ENCODE measurements at places on chromosomes 7 and 10.

- DNase-seq: peak; percentile 93
These were observed 35.0 kb upstream of the SRI start for GRCh38 chr7:88254721-88255424.

- DNase-seq: peak; percentile 44
These were observed 32.8 kb upstream of the STRIP2 start for GRCh38 chr7:129401228-129401966.

- DNase-seq: no peak
These were observed 443.9 kb downstream of the DNAJB6 start for GRCh38 chr7:157780721-157781120.

DNA sequence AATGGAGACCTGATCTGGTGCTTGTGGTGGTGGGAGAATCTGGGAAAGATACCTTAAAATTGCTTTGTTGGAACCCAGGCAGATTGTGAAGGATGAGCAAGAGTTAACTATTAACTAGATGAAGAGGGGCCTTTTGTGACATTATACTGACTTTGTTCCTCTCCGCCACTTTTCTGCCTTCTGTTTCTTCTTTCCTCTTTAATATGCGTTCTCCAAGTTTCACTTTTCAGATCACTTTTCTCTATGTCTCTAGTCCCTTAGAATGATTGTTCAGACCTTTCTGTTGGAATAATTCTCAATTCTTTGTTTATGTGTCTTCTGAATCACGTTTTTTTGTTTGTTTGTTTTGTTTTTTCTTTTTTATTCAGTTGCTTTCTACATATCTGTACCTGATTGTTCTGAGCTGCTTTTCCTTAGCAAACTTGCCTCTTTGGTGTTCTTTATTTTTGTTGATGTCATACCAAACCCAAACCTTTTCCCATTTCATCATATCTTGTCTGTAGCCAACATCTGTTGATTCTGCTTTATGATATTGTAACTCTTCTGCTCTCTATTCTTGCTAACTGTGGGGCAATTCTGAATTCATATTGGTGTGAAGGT, 2.8 kb downstream of the BMPR1A start:
- DNase-seq: peak; percentile 13

DNA sequence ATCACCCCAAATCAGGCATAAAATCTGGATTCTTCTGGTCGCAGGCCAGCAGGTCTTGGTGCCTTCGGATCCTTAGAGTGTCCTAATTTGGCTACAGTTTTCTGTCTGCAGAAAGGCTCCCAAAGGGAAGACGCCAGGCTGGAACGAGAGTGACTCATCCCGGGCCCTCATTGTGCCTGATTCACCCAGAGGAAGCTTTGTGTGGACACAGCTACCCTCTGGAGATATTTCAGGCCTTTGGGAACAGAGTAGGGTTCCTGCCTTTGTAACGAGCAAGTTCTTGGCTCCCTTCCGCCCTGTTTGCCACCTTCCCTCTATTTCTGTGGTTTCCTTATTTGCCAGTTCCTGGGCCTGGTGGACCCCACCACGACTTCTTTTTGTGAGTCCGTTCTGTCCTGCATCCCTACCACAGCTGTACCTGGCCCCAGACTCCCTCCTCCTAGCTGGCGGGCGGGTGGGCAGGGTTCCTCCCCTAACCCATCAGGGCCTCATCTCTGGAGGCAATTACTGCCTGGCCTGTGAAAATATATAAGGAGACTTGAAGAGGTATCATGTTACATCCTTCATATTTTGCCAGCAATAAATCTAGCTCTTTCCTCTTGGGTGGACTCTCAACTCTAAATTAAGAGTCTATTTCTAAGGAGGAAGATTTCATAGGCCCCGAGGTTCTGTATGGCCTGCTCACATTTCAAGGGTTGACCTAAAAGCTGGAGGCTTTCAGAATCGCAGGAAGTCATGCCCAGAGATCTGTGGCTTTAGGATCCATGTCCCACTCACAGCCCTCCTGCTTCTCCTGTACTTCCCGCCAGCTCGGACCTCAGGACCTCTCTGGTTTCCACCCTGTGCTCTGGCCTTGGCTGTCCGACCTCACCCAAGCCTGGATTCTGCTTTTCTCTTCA, 219.2 kb upstream of the ZNF32 start:
- no peak for DNase-seq

DNA sequence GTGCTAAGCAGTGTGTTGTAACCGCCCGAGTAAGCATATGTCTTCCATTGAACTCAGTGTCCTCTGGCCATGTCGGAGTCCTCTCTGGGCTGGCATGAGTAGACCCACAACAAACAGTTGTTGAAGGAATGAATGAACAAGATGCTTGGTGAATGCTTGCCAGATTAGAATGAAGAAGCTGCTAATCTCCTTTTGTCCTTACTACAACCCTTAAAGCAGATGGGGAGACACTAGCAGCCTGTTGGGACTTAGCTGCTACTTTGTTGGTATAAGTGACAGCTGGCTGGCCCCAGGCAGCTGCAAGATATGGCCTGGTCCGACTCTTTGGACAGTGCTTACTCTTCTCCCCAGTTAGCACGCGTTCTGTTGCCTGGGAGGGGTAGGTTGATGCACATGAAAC, 370.1 kb downstream of the RPS24 start:
- no peak for DNase-seq

DNA sequence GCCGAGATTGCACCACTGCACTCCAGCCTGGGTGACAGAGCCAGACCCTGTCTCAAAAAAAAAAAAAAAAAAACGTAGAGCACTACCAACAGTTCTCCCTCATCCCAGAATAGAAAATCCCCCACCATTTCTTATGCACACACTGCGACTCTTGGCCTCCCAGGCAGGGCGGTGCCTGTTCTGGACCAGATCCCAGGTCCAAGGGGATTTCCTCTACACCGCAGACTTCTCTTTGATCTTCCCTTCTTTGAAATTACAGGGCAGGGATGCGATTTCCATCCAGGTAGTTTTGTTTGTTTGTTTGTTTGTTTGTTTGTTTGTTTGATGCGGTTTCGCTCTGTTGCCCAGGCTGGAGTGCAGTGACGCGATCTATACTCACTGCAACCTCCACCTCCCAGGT, 91.8 kb downstream of the SEPTIN14 start:
- no peak for DNase-seq

DNA sequence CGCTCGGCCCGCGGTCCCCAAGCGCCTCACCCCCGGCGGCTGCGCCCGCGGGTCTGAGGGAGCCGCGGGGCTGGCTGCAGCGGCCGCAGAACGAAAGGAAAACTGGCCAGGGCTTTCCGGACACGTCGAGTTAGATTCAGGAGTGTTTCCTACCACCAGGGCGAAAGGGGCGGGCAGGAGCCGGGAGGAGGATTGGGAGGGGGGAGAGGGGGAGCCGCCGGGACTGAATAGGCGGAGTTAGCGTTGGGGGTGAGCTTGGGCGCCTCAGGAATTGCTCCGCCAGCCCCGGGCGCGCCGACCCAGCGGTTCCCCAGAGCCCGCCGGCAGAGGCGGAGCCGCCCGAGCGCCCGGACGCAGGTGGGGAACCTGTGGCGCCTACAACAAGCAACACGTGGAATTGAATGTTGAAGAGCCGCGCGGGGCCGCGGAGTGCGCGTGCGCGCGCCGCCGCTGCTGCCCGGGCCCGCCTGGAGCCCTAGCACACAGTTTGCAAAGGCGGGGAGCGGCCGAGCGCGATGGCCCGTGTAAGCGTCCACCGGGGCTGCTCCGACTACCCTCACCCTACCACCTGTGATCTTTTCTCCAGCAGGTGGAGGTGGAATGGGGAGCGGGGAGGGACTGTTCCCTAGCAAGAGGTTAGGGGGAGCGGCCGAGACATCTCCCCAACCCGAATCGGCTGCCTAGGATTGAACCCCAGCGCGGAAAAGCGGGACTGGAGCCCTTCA, at the start of gene CADPS2:
CADPS2 (minus strand) TSS at position 104 of the 725 bp plus-strand sequence. CDS start 123 bp downstream, outside the sequence.
- DNase-seq: peak; percentile 87

- peak; percentile 84 for DNase-seq
These were observed 160.3 kb upstream of the KLF14 start for GRCh38 chr7:130894146-130894908.

DNA sequence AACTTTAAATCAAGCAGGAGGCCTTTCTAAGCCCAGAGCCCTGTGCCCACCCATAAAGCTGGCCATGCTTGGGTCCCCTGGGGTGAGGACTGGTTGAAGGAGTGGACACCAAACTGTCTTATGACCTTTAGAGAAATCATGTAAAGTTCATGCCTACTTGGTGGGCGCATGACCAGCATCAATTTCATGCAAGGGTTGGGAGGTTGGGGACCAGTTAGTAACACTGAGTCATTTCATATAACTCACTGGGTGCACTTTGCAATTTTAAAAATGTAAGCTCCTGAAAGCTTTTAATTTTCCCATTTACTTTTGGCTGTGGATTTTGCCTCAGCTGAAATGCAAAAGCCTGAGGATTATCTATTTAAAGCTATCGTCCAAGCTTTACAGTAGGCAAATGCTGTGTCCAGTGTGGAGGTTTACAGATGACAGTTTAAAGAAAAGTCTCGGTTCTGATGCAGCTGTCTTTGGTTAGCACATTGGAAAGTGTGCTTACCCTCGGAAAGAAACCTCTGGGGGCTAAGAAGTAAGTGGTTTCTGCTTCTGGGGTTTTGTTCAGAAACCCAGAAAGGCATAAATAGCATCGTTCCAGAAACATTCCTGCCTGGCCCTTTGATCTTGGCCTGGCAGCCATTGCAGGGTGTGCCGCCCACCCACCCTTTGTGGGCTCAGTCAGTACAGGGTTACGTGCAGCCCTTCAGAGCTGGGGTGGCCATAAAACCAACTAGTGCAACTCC, 48.8 kb upstream of the CHST15 start:
- DNase-seq: no peak

DNA sequence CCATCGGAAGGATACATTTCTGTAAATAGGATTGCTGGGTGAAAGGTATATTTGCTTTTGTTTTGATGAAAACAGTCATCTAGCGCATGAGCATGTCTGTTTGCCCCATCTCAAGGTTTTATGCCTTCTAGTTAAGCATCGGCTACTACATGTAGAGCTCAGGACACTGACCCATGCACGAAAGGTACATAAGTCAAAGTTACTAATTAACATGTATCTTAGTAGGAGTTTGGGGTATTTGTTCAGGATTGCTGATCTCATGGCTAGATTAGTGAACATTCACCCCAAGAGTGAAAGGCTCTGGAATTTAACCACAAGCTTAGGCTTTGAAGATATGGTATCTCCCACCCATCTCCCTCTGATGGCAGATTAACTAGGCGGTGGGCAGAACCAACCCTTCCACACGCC, 91.5 kb downstream of the RBM20 start:
- DNase-seq: peak; percentile 69

DNA sequence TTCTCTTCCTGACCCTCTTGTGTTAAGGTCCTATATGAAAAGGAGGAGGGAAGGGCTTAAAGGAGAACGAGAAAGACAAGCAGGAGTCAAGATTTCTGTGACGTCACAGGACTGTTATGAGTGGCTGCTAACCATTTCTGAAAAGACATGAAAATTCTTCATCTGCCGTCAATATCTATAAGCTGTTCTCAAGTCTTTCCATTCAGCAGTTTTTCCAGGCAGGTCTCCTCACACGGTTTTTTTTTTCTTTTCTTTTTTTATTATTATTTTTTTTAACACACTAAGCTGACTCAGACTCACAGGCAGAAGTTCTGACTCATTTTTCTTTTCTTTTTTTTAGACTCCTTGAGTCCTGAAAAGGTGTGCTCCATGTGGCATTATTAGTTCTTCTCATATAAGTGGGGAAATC, 72.0 kb downstream of the DGKI start:
- DNase-seq: peak; percentile 45

DNA sequence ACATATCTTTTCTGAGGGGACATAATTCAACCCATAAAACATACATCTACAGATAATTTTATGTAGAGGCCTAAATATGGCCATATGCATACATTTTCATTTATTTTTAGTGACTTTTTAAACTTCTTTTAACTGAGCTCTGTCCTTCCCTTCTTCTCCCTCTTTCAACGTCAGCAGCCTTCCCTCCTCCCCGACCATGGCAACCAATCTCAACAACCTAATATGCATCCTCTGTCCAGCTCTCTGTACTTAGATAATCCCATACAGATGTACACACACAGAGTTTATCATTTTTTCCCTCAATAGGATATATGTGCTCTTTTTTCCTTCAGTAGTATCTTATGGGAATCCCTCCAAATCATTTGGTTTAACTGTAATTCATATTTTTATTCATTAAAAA, 94.3 kb downstream of the CCDC71L start:
- no peak for DNase-seq

DNA sequence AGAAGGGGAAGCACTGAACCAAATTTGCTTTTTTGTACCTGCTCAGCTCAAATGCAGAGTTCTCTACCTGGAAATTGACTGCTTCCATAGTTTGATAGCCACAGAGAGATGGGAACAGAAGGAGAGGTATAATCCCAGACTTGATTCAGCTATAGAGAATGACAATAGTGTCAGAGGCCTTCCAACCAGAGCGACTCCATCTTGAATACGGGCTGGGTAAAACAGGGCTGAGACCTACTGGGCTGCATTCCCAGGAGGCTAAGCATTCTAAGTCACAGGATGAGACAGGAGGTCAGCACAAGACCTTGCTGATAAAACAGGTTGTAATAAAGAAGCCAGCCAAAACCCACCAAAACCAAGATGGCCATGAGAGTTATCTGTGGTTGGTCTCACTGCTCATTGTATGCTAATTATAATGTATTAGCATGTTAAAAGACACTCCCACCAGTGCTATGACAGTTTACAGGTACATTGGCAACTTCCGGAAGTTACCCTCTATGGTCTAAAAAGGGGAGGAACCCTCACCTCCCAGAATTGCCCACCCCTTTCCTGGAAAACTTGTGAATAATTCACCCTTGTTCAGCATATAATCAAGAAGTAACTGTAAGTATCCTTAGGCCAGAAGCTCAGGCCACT, 42.7 kb upstream of the ATRNL1 start:
- DNase-seq: no peak

DNA sequence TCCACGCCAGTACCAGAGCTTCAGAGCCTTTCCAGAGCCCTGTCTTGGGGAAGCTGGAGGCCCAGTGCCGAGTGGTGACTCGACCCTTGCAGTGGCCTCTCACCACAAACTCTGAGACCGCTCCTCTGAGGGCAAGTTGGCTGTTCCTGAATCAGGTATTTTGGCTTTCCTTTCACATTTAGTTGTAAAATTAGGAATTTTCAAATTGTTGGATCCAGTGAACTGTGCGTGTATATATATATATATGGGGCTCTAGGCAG, 128.7 kb upstream of the UNC5B start:
- DNase-seq: no peak

DNA sequence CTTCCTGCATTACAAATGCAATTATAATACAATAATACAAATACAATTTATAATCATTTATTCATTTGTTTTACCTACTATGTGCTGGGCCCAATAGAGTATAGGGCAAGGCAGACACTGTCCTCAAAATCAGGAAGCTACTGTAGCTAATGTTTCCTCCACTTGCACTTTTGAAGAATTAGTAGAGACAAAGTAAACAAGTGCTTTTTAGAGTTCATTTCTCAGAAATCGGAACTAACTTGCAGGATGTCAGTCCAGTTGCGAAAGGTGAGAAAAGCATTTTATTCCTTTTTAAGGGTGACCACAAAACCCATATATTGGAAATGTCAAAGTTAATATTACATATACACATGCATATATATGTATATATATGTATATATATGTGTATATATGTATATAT, 14.2 kb downstream of the ADRB1 start:
- DNase-seq: no peak

- no peak for DNase-seq
These were observed 114.4 kb upstream of the CDK1 start for GRCh38 chr10:60663850-60664249.
